ENCODE measurements at places on chromosomes 4 and X.
A peak's percentile ranks its signal among the peaks of the same experiment; 100 is the strongest.

- DNase-seq = no peak
These were observed 53.1 kb downstream of the OCRL start for GRCh38 chrX:129593137-129593536.

GRCh38 chrX:150643271-150643670 is 49.9 kb upstream of the MTMR1 start:
- no peak for DNase-seq

- peak; percentile 42 for DNase-seq
These were observed at the start of gene PRICKLE3 for GRCh38 chrX:49186125-49187027. Gene PRICKLE3 (minus strand): TSS chrX:49186373. CDS start chrX:49186297, 76 bp downstream.

GRCh38 chrX:100625985-100626491 is 10.6 kb downstream of the TSPAN6 start:
- no peak for DNase-seq

- no peak for DNase-seq
These were observed 305.4 kb upstream of the LDB2 start for GRCh38 chr4:17203797-17204196.

- DNase-seq = no peak
These were observed 64.0 kb downstream of the ELOVL6 start for GRCh38 chr4:110134269-110134869.

GRCh38 chr4:57109411-57109846 is 756 bp downstream of the IGFBP7 start:
- no peak for DNase-seq

GRCh38 chr4:7165874-7166201 is 26.5 kb upstream of the SORCS2 start:
- no peak for DNase-seq

- DNase-seq = no peak
These were observed 16.3 kb downstream of the ARX start for GRCh38 chrX:24999511-24999910.

GRCh38 chr4:173169178-173169427 is 492 bp downstream of the GALNT7 start:
- DNase-seq = no peak
